ENCODE measurements at places on chromosomes 2 and 18.

DNA sequence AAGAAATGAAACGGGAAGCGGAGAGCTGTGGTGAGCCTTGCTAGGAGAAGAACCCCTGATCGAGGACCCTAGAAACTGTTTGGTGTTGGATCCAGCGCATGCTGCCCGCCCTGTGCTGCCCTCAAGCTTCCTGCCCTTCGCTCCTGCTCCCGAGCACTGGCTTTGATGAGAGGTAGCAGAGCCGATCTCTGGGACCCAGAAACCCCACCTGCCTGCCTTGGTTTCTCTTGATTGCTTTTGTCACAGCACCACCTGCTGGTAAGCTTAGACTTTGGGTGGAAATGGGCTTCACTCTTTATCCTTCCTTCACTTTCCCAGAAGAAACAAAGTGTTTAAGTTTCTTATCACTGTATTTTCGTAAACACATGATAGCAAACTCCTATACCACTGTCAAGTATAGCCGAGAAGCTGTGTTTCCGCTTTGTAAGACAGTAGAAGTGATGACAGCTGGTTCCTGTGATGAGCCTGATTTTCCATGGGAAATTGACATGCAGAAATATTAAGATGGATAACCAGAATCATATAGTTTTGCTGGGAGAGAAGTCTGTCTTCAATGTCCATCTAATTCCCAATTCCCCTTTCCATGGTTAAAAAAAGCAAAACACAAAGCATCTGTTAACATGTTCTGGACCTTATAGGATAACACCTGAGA lies 267.4 kb downstream of the PHLPP1 start:
- DNase-seq = no peak

DNA sequence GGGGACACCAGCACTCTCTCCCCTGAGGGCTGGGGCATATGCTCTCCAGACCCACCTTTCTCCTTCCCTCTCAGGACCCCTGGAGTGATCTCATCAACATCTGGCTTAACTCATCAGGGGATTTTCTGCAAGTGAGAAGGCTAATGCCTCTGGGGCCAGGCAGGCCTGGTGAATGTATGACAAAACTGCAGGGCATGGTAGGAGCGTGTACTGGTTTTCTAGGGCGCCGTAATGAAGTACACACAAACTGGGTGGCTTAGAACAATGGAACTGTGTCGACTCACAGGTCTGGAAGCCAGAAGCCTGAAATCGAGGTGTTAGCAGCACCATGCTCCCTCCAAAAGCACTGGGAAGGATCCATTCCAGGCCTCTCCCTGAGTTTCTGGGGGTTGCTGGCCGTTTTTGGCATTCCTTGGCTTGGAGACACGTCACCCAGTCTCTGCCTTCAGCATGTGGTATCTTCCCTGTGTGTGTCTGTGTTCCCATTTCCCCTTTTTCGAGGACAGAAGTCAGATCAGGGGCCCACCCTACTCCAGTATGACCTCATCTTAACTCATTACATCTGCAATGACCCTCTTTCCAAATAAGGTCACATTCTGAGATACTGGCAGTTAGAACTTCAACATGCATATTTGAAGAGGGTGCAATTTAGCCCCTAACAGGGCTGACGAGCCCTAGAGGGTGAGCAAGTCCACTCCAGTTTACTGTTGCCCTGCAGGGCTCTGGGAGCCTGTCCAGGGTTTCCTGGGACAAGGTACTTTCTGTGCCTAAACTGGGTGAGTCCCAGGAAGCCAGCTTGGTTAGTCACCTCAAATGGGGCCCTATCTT lies 45.5 kb upstream of the CAB39 start:
- no peak for DNase-seq

- DNase-seq = no peak
Observed at GRCh38 chr18:55764386-55764785, 176.4 kb upstream of the TCF4 start.

GRCh38 chr18:12911025-12911928 lies 27.2 kb upstream of the PTPN2 start:
- no peak for DNase-seq

- DNase-seq = no peak
Observed at GRCh38 chr2:105794926-105795574, 50.3 kb downstream of the NCK2 start.

- no peak for DNase-seq
Observed at GRCh38 chr2:145744541-145745386, 1224.8 kb upstream of the ZEB2 start.

DNA sequence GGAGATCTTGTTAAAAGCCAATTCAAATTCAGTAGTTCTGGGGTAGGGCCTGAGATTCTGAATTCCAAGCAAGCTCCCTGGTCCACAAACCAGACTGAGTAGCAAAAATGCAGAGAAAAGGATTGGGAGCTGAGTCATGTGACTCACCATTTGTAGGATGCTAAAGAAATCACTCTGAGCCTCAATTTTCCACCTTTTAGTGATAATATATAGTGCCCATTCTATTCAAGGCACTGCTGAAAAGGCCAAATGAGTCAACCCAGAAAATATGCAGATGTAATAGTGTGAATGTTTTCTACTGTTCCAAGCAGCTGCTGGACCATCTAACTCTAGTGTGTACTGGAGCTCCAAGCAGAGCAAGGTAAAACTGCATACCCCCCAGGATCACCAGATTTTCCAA lies 47.2 kb downstream of the SLC14A2 start:
- no peak for DNase-seq

GRCh38 chr2:175404839-175405238 lies 223.3 kb upstream of the ATP5MC3 start:
- no peak for DNase-seq

GRCh38 chr2:179560257-179560735 lies 295.7 kb upstream of the SESTD1 start:
- no peak for DNase-seq

DNA sequence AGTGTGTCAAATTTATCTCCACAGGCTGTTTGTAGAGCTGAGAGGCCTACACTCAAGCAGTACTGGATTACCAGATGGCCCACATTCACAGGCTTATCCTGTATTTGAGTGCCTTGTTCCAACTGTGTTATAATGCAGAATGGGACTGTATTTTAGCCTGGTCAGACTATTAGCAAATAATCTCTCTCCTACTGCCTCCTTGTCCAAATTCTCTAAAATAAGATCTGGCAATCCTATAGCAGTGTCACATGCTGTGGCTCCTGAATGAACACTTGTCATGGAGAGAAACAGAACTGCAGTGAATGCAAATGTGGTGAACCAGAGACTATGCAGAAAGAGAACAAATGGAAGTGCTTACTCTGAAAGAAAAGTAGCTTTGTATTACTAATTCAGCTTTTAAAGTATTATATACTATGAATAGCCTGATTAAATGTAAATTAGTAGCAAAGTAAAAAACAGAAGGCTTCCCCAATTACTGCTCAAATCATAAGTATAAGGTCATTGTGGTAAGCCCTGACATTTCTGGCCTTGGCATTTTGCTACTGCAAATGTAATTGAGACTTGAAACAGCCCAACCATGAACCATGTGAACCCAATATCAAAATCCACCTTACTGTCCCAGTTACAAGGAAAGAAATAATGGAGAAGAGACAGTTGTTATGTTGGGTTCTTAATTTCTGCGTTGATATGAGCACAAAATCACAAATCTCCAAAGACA lies 80.0 kb downstream of the MAP4K3 start:
- DNase-seq = no peak

DNA sequence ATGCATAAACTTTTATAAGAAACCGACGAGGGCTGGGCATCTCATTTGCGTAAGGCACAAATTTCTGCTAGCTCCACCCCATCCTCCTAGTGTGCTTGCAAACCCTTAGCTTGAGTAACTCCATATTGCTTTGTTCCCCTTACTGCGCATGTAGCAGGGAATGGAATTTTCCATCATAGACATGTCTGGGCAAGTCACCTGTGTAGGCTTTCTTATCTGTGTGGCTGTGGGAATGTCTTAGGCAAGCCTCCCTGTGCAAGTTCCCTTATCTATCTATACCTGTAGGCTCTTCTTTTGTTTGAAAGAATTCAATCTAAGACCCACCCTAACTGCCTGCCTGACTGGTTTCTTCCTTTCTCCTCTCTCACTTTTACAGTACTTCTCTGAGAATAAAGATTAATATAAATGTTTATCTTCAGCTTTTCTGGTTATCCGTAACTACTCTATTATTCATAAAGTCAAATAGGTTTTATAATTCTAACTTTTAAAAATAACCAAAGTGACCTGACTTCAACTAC lies 217.6 kb upstream of the FIGN start:
- DNase-seq = no peak

GRCh38 chr2:223199531-223200515 lies 147.8 kb downstream of the KCNE4 start:
- no peak for DNase-seq

DNA sequence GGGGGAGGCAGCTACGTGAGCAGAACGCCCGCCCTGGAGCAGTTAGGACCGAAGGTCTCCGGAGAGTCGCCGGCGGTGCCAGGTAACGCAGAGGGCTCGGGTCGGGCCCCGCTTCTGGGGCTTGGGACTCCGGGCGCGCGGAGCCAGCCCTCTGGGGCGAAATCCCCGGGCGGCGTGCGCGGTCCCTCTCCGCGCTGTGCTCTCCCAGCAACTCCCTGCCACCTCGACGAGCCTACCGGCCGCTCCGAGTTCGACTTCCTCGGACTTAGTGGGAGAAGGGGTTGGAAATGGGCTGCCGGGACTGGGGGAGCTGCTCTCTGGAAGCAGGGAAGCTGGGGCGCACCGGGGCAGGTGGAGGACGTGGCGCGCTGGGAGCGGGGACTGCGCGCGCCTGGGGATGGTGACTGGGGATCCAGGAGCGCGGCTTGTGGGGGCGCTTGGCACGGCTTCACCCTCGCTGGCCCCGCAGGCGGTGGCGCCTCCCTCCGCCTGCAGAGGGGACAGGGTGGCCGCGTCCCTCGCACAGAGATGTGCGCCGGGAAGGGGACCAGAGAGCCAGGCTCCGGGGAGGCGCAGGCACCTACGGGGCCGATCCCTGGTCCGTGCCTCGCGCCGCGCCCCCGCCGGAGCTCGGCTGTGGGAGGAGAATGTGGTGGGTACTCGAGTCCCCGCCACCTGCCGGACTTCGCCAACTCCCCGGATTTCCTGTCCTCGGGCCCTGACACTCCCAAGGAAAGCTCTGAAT lies 688 bp downstream of the CDH20 start:
- DNase-seq = no peak

DNA sequence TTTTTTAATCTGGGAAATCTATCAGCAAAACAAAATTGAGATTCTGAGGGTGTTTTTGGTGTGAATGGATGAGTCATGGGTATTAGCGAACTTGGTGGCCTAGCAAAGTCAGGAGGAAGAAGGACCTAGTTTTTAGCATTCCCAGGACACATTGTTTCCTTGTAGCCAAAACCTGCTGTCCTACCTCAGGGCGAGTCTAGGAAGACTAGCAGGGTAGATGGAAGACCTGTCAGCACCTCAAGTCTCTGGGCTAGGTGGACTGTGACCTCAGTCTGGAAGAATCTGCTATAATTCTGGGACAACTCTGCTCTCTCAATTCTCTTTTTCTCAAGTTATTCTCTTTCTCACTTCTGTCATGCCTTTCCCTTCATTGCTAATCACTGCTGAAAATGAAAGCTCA lies 1399.3 kb upstream of the LRRTM1 start:
- DNase-seq = no peak

GRCh38 chr2:54912305-54912704 lies 137.9 kb downstream of the RTN4 start:
- DNase-seq = no peak

GRCh38 chr2:79511320-79511951 lies 1.4 kb upstream of the CTNNA2 start:
- DNase-seq = peak; percentile 12

DNA sequence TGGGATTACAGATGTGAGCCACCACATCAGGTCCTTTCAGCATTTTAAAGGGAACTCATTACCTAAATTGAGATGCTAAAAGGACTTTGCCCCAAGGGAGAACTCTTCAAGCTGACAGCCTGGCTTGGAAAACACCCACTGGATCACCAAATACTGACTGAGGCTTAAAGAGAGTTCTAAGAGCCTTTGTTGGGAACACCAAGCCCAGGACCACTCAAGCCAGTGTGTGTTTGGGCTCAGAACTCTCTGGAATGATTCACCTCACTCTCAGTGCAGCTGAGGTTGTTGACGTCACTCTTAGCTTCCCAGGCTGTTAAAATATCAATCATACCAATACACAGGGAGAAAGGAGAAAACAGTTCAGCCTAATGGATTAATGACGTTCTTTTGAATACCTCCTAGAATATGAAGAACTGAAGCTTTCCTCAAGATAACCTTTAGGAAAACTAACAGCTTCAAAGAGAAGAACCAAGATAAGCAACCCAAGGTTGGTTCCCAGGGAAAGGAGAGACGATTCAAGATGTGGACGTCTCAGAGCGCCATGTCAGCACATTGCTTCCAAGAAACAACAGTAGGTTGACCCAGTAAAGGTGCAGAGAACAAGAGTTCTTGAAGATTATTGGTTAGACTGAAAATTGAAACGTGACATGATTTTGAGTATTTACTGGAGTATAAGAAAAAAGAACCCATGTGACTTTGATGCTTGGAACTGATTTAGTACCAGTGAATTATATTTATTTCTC lies 48.0 kb upstream of the MGAT4A start:
- no peak for DNase-seq

DNA sequence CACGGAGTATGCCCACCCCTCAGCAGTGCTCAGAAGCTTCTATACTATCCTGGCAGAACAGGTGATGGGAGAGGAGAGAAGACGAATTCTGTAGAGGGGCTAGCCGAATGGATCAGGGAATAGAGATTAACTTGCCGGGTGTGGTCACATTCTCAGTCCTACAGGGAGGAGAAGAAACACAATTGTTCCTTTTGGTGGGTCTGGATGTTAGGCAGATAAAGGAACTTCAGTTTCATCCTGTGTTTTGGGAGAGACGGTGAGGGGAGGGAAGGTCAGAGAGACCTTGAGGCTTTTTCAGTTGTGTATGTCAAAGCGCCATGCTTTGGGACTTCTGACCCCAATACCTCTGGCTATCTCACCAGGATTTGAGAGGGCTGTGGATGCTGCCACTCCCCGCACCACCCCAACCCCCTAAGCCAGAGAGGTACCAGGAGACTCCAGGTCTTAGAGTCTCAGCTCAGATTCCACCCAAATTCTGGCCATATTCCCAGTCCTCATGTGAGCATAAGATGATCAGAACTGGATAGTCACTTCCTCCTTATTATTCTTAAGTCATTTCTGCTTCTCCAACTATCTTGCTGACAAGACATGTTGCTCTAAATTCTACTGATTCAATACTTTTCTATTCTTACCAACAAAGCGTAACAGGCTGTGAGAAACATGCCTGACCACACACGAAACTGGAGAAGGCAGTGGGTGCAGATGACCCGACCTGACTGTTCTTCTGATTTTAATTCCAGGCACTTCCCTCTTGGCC lies 2.3 kb upstream of the TMEM37 start:
- peak; percentile 73 for DNase-seq

DNA sequence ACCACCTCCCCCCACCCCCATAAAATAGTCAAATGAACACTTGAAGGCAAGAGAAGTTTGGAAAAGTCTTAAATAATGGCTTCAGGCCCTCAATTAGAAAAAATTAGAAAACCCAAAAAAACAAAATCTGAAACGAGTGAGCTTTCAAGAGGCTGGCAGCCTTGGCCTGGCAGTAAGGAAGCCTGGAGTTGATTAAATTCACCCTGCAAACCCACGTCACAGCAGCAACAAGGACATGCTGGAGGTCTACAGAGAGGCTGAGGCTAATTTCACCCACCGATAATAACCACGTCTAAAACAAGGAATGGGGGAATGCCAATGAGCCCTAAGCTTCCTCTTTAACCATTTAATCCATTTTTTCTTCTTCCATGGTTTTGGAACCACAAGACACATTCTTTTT lies 122.7 kb upstream of the SMAD7 start:
- DNase-seq = no peak

GRCh38 chr2:221551864-221552263 lies 20.2 kb downstream of the EPHA4 start:
- DNase-seq = no peak

All from retinal pigment epithelial cell (primary cell).